ENCODE measurements at places on chromosomes 13 and 19.

DNA sequence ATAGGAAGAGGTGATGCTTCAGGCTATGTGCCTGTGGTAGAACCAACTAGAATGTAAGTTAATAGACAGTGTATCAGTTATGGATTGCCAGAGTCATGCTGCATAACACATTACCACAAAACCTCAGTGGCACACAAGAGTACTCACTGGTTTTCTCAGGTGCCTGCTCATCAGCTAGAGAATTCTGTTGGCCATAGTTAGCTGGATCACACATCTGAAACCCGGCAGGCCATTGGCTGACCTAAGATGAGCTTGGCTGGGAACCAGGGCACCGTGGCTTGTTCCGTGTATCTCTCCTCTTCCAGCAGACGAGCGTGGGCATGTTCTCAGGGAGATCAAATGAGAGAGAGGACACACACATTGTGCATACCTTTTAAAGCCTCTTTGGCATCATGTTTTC, 76.7 kb downstream of the TEX26 start:
- DNase-seq, result no peak

DNA sequence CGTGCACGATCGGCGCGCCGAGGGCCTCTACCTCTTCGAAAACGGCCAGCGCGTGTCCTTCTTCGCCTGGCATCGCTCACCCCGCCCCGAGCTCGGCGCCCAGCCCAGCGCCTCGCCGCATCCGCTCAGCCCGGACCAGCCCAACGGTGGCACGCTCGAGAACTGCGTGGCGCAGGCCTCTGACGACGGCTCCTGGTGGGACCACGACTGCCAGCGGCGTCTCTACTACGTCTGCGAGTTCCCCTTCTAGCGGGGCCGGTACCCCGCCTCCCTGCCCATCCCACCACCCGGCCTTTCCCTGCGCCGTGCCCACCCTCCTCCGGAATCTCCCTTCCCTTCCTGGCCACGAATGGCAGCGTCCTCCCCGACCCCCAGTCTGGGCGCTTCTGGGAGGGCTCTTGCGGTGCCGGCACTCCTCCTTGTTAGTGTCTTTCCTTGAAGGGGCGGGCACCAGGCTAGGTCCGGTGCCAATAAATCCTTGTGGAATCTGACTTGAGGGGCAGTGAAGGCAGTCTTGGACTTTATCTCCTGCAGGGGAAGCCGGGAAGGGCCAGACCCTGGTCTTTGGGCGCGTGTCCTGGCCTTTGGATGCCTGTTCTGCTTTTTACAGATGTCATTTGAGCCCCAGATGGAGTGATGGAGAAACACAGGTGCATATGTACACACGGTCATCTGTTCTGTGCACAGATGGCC, 2.2 kb downstream of the CLEC11A start:
- DNase-seq, result no peak

DNA sequence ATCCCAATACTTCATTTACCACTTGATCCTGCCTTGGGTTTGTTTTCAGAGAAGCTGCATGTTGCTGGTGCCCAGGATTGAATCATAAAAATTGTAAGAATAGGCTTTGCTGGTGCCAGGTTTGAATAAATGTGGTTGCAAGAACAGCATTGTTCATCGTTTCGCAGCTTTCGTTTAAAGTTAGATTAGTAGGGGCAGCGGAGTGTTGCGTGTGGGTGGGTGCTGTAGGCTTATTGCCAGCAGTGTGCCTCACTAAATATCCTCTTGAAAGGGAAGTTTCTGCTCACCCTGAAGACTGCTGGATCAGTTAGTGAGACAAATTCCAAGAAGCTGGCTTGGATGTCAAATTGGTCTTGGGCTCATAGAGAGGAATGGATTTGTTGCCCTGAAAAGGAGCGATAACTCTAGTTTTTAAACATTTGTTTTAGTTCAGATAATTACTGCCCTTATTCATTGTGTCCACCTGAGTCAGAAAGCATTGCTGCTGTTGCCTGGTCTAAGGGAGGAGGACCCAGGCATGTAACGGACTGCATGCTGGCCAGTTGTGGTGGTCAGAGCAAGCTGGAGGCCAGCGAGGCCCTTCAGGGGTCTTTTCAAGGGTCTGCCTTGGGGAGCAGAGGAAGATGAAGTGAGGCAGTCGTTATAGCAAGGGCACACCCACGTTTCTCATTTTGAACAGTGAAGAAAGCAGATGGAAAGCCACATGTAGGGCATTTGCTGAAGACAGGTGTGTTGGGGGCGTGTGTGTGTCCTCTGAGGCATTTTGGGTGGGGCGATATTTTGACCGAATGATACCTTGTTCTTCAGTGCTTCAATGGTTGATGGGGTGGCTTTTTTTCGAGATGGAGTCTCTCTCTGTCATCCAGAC, 8.5 kb downstream of the ILF3 start:
- DNase-seq, result no peak

- no peak for DNase-seq
Observed at GRCh38 chr13:111952814-111953213, 114.1 kb upstream of the SOX1 start.

GRCh38 chr19:32658527-32658926, 16.5 kb downstream of the ANKRD27 start:
- no peak for DNase-seq

DNA sequence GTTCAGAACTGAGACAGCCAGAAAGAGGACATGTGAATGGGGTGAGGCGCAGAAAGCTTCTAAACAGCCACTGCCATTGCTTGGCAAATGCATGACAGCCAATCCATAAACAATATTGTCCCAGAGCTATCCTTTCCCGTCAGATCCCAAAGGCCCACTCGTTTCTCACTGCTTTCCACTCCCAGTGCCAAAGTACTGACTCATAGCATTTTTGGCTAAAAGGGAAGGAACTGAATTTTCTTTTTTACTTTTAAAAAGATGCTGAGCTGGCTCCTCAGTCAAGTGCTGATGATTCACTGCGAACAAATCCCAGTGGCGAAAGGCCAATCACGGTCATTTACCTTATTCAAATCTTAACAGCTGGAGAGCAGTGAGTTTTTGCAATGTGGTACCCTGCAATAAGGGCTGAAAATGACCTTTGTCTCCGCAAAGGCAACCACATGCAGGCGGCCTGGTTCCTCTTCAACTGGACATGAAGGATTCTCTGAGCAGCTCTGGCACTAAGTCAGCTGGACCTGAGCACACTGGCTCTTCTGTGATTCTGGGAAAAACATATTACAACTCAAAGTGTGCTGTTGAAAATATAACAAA, 151.7 kb downstream of the DCLK1 start:
- DNase-seq, result no peak

DNA sequence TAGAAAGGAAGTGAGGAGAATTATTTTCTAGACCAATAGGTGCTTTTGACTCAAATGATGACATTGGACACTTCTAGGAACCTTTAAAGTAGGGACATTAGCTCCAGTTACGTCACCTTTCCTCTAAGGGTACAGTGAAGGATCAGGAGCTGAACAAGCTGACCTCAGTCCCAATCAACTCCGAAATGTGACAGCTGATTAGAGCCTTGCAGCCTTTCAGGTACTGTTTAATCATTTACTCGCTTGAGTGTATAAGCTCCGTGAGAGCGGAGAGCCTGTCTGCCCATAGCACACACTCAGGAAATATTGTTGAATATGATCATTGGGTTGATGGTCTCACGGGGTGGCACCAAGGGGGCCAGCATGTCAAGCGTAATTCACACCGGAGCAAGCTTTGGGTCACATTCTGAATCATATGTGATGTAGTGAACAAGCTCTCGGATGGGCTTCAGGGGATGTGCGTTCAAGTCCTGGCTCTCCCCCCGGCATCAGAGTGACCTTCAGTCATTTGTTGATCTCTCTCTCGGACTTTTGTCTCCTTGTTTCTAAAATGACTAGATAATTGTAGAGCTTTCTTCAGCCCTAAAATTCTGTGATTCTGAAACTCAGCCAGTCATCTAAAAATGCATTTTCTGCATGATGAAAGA, 141.9 kb downstream of the ZIC5 start:
- DNase-seq, result no peak

- peak; percentile 27 for DNase-seq
Observed at GRCh38 chr19:50252111-50252886, 48.9 kb downstream of the MYH14 start.

- no peak for DNase-seq
Observed at GRCh38 chr19:2449019-2449418, 7.7 kb downstream of the LMNB2 start.

- DNase-seq, result no peak
Observed at GRCh38 chr19:45344621-45345505, 4.3 kb downstream of the KLC3 start.

DNA sequence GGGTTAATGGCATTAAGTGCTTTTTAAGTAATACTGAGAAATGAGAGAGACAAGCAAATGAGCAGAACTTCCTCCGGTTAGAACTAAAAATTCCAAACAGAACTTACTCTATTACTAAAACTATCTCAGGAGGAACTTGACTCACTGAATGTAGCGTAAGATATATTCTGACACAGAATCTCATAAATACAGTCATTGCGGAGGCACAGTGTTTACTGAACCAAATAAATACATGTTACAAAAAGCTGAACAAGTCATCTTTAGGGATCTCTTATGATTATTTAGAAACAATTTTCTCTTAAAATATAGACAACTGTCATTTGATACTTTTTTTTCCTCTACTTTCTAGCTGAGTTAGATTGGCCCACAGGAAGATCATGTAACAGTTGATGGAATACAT, 283.1 kb downstream of the KLF12 start:
- DNase-seq, result no peak

DNA sequence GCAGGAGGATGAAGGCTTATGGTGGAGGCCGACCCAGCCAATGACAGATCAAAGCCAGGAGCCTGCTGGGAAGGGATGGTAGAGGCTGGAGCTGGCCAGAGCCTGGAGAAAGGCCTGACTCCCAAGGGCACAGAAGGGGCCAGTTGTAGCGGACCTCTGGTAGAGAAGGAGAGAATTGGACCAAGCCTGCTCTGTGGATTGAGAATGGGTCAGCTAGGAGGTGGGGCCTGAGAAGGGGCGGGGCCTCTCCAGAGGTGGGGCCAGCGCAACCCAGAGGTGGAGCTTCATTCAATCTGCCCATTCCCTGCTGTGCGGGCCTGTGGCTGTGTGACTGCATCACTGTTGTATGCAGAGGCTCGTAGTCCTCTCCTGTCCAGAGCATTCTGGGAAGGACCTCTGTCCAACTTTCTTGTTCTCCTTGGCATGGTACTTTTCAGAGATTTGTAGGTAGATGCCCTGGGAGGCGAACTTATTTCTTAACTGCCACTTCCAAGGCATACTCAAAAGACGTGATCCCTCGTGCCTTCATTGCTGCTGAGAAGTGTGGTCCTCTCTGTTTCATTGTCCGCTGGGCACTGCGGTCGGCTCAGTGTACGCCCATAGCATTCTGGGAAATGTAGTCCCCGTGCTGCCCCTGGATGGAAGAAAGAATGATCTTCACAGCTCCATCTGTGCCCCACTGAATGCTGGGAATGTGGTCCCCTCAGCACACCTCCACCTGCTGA, 6.7 kb downstream of the GRIN2D start:
- DNase-seq, result peak; percentile 38

DNA sequence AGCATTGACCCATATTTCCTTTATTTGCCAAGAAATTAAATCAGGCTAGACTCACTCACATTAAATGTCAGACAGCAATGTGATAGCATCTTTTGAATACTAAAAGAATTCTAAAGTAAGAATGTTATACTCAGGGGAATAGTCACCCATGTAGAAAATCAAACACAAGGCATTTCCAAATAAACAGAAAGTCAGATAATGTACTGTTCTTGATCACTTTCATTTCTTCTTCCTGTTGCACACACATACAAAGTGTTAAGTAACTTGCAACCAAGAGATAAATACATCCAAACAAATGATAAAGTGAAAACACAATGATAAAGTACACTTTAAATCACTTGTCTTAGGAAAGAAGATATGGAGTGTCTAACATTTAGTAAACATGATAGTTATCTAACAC, 1366.6 kb upstream of the MIR17HG start:
- DNase-seq, result no peak

DNA sequence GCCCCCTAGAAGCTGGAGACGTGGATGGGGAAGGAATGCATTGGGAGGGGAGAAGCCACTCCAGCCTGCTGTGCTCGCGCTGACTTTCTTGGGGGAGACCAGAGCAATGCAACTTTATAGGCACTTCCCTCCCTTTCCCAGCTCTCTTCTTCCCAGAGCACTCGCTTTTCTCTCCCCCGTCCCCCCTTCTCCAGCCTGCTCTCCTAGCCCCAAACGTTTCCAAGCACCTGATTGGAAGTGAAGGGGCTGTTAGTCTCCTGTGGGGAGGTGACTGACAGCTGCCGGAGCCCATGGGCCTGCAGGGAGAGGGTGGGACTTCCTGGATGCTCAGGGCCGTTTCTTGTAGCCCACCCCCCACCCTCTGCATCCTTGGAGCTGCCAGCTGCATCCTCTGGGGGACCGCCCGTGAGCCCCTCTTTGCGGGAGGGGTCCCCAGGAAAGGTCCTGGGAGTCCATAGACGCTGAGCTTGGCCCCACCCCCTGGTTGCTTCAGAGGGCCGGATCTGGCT, 2.5 kb downstream of the HDGFL2 start:
- DNase-seq, result no peak

GRCh38 chr13:47628666-47629065, 372.4 kb downstream of the SUCLA2 start:
- no peak for DNase-seq

GRCh38 chr13:37878496-37878895, 8.9 kb upstream of the TRPC4 start:
- no peak for DNase-seq

DNA sequence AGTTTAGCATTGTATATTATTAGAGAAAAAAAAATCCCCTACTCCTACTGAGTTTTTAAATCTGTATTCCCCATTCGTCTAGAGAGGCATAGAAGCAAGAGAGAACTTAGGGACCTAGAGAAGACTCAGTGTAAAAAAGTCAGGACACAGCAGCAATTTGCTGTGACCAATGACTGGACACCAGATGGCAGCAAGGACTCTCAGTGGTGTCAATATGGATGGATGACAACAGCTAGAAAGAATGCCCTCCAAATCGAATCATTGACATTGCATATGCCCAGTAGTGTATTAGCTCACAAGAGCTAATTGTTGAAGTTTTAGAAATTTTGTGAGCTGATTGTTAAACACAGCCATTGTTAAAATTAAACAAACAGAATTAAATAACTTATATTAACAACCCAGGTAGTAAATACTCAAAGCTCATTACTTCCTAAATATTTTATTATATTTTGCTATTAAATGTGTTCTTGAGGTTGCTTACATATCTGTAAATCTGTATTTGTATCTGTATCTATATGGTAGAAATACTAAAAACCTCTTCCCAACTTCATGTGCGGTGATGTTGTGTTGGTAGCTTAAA, 43.9 kb downstream of the SIAH3 start:
- peak; percentile 39 for DNase-seq

DNA sequence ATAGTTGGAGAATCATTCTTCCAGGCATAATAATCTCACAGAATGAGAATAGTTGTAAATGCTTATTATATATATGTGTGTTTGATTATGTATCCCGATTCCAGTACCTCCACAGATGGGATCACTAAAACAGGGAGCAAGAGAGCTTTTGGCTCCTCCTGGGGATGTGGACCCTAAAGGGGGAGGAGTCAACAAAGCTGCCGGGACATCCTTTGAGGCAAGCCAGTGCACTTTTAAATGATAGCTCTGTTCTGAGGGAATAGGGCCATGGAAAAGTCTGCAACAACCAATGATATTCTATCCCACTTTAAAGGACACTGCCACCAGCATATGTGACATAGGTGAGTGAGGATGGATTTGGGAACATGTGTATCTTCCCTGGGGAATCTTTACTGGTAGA, 40.8 kb downstream of the SLITRK5 start:
- no peak for DNase-seq
